ENCODE measurements at places on chromosomes 7 and 10. TPM values are rescaled to one million over a fixed set of nuclear protein-coding genes. Genes with fewer than 3 reads are reported as not detected.

Gene ATXN7L1
- 19.3 TPM for total RNA-seq

Gene LIPM
- not detected for total RNA-seq

Gene FAM237B
- total RNA-seq = not detected

DNA sequence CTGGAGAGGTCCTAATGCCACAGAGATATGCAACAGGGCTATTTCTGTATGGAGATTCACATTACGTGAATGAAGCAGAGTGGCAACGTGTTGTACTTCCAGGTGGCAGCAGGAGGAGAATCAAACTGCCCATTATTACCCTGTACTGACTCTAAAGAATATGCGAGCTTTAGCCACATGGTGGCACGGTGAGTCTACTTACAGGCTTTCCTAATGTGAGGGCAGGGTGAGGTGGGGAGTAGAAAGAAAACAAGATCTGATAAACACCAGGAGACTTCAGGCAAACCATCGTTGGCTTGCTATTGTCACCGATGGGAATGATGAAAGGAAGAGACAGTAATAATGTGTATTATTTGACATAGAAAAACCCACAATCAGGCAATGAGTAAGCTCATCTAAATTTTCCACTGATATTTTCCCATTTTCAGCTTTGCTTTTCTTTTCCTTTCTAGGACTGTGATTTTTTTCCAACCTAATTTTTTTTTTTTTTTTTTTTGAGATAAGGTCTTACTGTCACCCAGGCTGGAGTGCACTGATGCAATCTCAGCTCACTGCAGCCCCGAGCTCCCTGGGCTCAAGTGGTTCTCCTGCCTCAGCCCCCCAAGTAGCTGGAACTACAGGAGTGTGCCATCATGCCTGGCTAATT lies 164.3 kb downstream of the BTAF1 start:
- peak; percentile 63 for DNase-seq

- DNase-seq = no peak
These were observed 57.6 kb downstream of the SNX13 start for GRCh38 chr7:17882685-17883084.

DNA sequence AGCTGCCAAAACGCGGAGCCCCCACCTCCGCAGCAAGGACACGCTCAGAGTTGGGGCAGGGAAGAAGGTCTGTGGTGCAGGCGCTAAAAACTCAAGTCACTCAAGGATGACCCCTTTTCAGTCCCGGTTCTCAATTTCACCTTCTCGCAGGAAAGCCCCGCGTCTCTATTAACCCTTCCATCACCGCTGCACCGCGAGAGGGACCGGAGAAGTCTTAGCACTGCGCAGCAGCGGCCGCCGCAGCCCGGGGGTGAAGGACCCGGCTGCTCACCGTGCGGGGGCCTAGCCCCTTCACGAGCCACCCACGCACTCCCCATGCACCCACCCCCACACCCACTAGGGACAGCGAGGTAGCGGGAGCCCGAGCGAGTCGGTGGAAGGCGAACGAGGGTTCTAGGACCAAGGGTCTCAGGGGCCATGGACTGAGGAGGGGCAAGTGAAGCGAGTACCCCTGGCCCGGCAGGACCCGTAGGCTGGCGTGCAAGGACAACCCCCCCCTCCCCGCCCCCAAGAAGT lies 162.9 kb downstream of the SH3PXD2A start:
- no peak for DNase-seq

DNA sequence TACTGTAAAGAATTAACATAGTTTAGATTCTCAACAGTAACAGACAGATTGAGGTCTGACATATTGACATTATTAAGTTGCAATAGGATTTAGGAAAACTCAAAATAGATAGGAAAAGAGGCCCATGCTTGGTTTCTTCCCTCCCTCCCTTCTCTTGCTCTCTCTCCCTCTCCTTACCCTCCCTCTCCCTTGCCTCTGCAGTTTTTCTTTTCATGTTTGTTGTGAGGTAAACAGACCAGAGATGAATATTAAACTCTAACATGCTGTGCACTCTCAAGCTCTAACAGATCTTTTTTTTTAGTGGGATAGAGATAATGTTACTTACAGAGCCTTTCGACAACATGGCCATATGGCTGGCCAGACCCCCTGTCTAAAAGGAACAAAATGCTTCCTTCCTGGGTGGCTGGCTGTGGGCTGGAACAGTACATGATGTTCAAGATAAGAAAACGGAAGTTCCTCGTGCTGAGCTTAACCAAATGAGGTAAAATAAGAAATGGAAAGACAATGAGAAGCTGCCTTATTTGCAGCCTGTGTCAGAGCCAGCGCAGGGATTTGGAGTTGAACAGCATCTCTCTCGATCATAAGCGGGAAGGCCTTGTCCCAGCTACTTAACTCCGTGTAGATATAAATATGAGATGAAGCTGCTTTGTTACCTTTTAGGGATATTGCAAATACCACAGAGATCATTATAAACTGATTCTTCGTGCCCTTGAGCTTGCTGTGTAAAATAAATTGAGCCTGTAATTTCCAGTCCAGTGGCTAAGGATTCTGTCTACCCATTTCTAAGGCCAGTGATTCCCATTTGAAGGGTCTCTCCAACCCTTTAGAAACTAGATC lies 391.9 kb upstream of the NPVF start:
- peak; percentile 72 for DNase-seq

DNA sequence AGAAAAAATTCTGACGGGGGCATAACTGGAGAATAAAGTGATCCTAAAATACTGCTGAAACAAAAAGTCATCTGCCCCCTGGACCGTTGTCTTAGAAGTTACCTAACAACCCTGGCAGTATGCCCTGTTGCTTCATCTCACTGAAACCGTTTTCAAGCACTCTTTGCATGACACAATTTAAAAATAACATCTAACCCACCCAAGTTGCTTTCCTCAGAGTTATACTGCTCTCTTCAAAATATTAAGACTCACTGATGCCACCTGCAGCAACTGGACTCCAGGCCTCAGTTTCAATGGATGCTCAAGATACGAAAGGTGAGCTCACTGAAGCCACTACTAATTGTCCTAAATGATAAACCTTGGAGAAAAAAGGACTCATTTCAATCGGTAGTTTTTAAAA lies 57.4 kb downstream of the CDK6 start:
- no peak for DNase-seq

GRCh38 chr7:103867874-103868273 lies 121.6 kb downstream of the RELN start:
- no peak for DNase-seq

DNA sequence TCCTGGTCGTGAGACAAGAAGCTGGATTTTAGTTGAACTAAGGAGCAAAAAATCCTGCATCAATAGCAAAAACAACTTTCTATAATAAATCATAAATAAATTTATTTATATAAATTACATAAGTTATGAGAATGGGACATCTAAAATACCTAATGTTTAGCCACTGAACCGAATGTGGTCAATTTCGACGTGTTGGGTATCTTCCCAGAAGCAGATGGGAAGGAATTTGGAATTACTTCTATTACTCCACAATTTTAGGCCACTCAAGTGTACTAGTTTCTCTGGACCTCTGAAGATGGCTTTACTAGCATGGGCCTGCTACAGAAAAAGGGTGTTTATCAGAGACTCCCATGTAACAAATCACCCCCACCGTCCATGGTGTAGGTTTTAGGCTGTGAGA lies 172.0 kb downstream of the PRPF18 start:
- no peak for DNase-seq

- no peak for DNase-seq
These were observed 118.8 kb upstream of the SFMBT2 start for GRCh38 chr10:7529638-7530037.

DNA sequence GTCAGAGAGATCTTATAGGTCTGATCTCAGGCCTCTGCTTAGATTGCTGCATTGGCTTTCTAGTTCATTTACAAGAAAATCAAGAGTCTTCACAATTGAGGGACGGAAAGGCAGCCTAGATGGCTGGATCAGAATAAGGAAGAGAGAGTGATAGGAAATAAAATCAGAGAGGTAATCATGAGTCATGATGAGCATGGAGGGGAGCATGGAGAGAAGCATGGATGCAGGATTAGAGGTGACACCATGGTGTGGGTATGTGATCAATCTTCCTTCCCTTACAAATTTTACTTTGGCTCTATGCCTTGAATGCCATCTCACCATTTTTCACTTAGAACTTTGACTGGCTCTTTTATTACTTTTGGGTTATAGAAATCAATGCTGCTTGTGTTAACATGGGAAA lies 1.4 kb downstream of the BCCIP start:
- no peak for DNase-seq

DNA sequence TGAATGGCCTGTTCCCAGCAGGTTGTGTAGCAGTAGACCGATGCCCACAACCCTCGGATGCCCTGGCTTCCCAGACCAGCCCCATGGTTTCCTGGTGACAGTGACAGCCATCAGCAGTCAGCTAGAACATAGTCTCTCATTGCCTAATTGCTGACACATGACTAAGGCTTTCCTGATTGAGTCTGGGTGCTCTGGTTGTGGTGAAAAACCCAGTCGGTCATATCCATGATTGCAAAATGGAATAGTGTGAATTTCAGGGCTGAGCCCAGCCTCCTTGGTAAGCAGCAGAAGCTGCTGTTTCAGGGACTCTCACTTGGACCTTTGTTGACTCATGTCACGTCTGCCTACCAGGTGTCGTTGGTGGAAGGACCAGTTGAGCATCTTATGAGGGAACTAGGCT lies 36.6 kb downstream of the POR start:
- no peak for DNase-seq

Data from urinary bladder (tissue), 4 donors.